Body of pancreas (tissue), 4 donors: ENCODE measurements at places on chromosomes 4 and X. TPM values are rescaled to one million over a fixed set of nuclear protein-coding genes. Genes with fewer than 3 reads are reported as not detected.
A peak's percentile ranks its signal among the peaks of the same experiment; 100 is the strongest.

- H3K4me1 ChIP-seq, result peaks cover 45% of the 10 kb centered on the region
- no peaks in the 10 kb centered on the region for H3K36me3 ChIP-seq
- DNase-seq, result peak; percentile 70
- no peak overlapping the region for H3K4me3 ChIP-seq
These were observed 7.8 kb downstream of the RBM47 start for GRCh38 chr4:40621592-40622512.

GRCh38 chr4:1334579-1334895 lies 12.5 kb upstream of the UVSSA start:
- DNase-seq, result no peak
- peaks cover 32% of the 10 kb centered on the region for H3K36me3 ChIP-seq
- no peak overlapping the region for H3K27ac ChIP-seq

DNA sequence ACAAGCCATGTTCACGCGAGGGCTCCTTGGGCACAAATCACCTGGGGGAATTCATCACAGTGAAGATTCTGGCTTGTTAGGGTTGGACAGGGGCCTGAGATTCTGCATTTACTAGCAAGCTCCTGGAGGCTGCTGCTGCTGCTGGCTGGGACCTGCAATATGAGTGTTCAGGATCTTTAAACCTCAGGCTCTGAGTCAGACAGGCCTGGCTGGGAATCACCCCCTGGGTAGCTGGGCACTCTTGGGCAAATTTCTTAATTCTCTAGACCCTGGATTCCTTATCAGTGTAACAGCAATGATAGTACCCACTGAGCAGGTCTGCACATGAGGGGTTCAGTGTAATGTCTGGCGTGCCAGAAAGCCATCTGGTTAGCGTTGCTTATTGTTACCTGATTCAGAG lies 101.5 kb downstream of the DHX15 start:
- H3K27ac ChIP-seq, result no peak overlapping the region
- no peaks in the 10 kb centered on the region for H3K27me3 ChIP-seq
- H3K4me3 ChIP-seq, result no peak overlapping the region
- H3K4me1 ChIP-seq, result no peaks in the 10 kb centered on the region
- no peak for DNase-seq

The IL9R gene
- 2.0 TPM for total RNA-seq

DNA sequence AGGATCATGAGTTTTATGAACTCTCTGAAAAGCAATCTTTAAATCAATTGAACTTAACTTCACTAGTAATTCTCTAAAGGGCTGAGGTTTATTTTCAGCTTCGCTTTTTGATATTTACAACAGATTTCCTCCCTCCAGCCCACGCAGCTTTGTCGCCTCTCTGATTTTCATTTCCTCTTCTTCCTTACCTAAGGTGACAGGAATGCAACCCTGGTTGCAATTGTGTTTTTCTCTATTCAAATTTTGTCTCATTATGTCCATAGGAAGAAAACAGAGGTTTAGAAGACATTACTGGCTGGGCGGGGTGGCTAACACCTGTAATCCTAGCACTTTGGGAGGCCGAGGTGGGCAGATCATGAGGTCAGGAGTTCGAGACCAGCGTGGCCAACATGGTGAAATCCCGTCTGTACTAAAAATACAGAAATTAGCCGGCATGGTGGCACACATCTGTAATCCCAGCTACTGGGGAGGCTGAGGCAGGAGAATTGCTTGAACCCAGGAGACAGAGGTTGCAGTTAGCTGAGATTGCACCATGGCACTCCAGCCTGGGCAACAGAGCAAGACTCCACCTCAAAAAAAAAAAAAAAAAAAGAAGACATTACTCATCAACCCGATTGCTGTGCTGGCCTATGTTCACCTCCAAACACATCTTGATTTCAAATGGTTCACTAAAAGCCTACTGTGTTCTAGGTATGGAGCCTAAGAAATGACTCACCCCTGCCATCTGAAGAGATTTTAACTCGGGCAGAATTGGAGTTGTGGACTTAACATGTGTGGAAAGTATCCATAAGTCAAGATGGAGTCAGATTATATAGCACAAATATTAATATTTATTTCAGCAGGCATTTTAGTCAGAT lies 36.8 kb downstream of the VSIG4 start:
- no peaks in the 10 kb centered on the region for H3K4me1 ChIP-seq
- no peak overlapping the region for H3K27ac ChIP-seq
- no peaks in the 10 kb centered on the region for H3K27me3 ChIP-seq
- no peak overlapping the region for H3K4me3 ChIP-seq

DNA sequence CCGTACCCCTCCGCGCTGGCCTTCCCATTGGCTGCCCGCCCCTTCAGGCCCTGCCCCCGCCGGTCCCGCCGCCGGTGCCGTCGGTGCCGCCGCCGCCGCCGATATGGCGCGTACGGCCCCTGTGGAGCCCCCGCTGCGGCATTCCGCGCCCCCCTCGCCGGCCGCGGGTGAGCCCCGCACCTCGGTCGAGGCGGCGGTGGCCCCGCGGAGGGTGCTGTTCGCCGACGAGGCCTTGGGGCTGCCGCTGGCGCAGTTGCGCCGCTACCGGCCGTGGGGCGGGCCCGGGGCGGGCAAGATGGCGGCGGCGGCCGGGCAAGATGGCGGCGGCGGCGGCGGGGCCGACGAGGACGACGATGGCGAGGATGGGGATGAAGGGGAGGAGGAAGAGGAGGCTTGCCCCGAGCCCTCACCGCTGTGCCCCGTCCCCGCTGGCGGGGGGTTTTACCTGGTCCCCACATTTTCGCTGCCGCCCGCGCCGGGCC lies at the start of gene PPP1R3F:
TSS of gene PPP1R3F (plus strand) at position 27 of the 482 bp plus-strand sequence. CDS start at position 104, 77 bp downstream.
- peaks cover 37% of the 10 kb centered on the region for H3K4me1 ChIP-seq
- DNase-seq, result no peak
- peak within 1 kb of the TSS; percentile 90 for H3K27ac ChIP-seq
- no peaks in the 10 kb centered on the region for H3K36me3 ChIP-seq
- peak within 1 kb of the TSS; percentile 19 for H3K4me3 ChIP-seq
- H3K27me3 ChIP-seq, result no peaks in the 10 kb centered on the region

The DOCK11 gene
- 15.8 TPM for total RNA-seq

The NHSL2 gene
- total RNA-seq, result 1.6 TPM

The CT45A3 gene
- not detected for total RNA-seq

- DNase-seq, result peak; percentile 33
- peaks cover 29% of the 10 kb centered on the region for H3K4me1 ChIP-seq
- H3K27ac ChIP-seq, result peak overlapping the region; percentile 91
These were observed 15.4 kb downstream of the UTP3 start for GRCh38 chr4:70703619-70704214.

GRCh38 chrX:19811807-19812604 lies 75.4 kb downstream of the SH3KBP1 start:
- no peak overlapping the region for H3K27ac ChIP-seq
- H3K36me3 ChIP-seq, result no peaks in the 10 kb centered on the region
- no peaks in the 10 kb centered on the region for H3K4me1 ChIP-seq
- H3K27me3 ChIP-seq, result no peaks in the 10 kb centered on the region
- DNase-seq, result no peak

DNA sequence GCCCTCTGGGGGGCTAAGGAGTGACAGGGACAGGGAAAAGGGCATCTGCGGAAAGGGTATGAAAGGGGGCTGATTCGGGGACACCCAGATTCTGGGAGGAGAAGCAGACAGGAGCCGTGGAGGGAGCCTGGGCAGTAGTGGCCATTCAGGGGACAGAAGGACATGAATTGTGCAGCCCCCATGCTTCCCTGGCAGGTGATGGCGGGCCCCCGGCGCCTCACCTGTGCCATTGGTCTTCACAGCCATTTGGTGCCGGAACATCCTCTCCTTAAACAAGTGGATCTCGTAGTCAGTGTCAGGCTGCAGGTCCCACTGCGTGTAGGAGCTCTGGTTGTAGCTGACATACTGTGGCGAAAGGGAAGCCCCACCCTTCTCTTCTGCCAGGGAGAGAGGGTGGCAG lies 21.9 kb downstream of the L1CAM start:
- H3K36me3 ChIP-seq, result no peaks in the 10 kb centered on the region
- H3K27ac ChIP-seq, result no peak overlapping the region
- no peak overlapping the region for H3K4me3 ChIP-seq
- no peaks in the 10 kb centered on the region for H3K4me1 ChIP-seq
- no peak for DNase-seq

DNA sequence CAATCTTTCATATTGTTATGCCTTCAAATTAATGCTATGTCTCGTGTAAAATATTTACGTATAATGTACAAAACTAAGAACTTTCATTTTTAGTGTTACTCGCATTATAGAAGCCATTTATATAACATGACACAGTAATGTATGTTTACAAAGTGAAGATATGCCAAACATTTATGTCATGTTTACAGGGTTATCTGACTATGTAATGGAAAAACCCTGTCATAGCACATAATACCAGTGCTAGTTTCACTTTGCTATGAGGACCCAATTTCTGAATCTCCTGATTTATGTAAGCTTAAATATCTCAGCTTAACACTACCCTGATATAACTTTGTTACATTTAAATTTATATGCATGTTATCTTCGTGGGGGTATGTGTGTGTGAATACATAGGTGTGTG lies 233.1 kb downstream of the FAT4 start:
- H3K36me3 ChIP-seq, result no peaks in the 10 kb centered on the region
- no peak overlapping the region for H3K4me3 ChIP-seq
- no peaks in the 10 kb centered on the region for H3K27me3 ChIP-seq
- no peak overlapping the region for H3K27ac ChIP-seq
- H3K4me1 ChIP-seq, result no peaks in the 10 kb centered on the region
- no peak for DNase-seq

- H3K4me3 ChIP-seq, result no peak overlapping the region
- H3K27ac ChIP-seq, result no peak overlapping the region
- DNase-seq, result no peak
These were observed 641.6 kb downstream of the ADGRL3 start for GRCh38 chr4:61841714-61842113.

GRCh38 chr4:54585321-54586000 lies 72.3 kb upstream of the KIT start:
- H3K27me3 ChIP-seq, result no peaks in the 10 kb centered on the region
- no peaks in the 10 kb centered on the region for H3K4me1 ChIP-seq
- H3K36me3 ChIP-seq, result no peaks in the 10 kb centered on the region
- no peak overlapping the region for H3K4me3 ChIP-seq
- DNase-seq, result no peak

The SPATA4 gene
- not detected for total RNA-seq

GRCh38 chrX:46582325-46582724 lies 8.8 kb downstream of the CHST7 start:
- no peaks in the 10 kb centered on the region for H3K27me3 ChIP-seq
- no peak overlapping the region for H3K27ac ChIP-seq
- H3K4me1 ChIP-seq, result no peaks in the 10 kb centered on the region
- DNase-seq, result no peak
- no peak overlapping the region for H3K4me3 ChIP-seq
- no peaks in the 10 kb centered on the region for H3K36me3 ChIP-seq

The XAGE2 gene
- not detected for total RNA-seq

GRCh38 chr4:7705062-7705461 lies 234.6 kb downstream of the AFAP1 start:
- no peaks in the 10 kb centered on the region for H3K27me3 ChIP-seq
- no peak overlapping the region for H3K27ac ChIP-seq
- H3K4me1 ChIP-seq, result no peaks in the 10 kb centered on the region
- peak; percentile 20 for DNase-seq
- H3K36me3 ChIP-seq, result no peaks in the 10 kb centered on the region

DNA sequence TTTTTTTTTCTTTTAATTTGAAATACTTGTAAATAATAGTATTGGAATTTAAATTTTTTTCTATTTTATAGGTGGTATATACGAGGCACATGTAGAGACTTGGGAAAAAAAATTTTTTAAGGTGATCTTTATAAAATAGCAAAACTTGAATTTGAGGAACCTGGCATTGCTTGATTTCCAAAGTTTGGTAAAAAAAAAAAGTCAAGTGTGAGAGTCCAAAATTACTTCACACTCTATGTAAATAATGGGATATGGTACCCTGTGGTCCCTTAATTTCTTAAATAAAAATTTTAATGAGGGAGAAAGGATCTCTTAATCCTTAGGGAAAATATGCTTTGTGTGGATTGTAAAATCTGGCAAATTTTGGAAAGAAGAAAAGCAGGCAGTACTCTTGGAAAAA lies 19.0 kb downstream of the SPRY1 start:
- H3K27me3 ChIP-seq, result no peaks in the 10 kb centered on the region
- no peak for DNase-seq
- no peak overlapping the region for H3K4me3 ChIP-seq
- peaks cover 8% of the 10 kb centered on the region for H3K4me1 ChIP-seq
- no peaks in the 10 kb centered on the region for H3K36me3 ChIP-seq
- no peak overlapping the region for H3K27ac ChIP-seq

DNA sequence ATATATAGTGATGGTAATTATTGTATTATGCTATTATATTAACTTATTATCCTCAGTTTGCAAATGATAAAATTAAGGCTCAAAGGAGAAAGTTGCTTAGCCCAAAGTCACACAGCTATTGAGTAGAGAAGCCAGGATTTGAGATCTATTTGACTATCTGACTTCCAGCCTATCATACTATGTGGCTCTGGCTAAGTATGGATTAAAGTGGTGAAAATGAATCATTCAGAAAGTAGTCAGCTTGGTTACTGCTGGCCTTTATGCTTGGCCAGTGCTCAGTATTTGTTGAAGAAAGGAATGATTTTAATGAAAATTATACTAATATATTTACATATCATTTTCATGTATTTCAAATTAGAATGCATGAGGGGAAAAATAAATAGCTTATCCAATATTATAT lies 219.8 kb downstream of the SHROOM3 start:
- DNase-seq, result no peak
- no peaks in the 10 kb centered on the region for H3K4me1 ChIP-seq
- H3K27me3 ChIP-seq, result no peaks in the 10 kb centered on the region
- no peak overlapping the region for H3K27ac ChIP-seq
- H3K36me3 ChIP-seq, result no peaks in the 10 kb centered on the region

DNA sequence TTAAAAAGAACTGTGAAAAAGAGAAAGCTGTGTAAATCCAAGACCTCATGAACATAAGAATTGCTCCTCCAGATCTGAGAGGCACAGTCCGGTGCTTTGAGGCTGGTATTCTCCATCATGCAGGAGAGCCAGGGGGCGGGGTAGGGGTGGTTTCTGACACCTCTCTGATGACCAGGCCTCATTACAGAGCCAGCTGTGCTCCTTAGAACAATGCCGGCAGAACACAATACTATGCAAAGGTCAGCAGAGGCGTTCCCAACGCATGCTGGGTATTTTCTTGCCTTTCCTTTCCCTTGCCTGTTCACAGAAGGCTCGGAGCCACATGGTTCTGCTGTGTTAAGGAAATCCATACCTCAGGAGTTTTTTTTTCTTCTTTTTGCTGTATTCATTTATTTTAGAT lies 91.2 kb upstream of the SOD3 start:
- H3K27ac ChIP-seq, result no peak overlapping the region
- no peaks in the 10 kb centered on the region for H3K36me3 ChIP-seq
- DNase-seq, result no peak
- H3K4me3 ChIP-seq, result no peak overlapping the region
- no peaks in the 10 kb centered on the region for H3K27me3 ChIP-seq
